ENCODE measurements at places on chromosomes 3 and 15.
A peak's percentile ranks its signal among the peaks of the same experiment; 100 is the strongest.

GRCh38 chr3:100891033-100891432, 102.2 kb downstream of the ABI3BP start:
- no peak for DNase-seq

DNA sequence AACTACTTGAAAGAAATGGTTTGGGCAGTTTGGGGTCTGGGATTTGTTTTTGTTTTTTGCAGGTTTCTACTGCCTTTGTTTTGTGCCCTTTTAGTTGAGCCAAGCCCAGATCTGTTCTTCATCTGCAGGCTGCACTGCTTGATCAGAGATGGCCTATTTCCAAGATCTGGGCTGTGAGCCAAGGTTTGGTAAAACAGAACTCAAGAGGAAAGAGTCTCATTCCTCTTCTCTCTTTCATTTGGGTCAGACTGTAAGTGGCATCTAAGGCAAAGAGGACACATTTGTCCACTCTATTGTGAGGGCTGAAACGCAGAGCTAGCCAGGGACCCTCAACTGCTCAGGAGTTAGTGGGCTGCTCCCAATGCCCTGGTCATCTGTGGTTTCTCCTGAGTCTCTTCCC, 104.4 kb upstream of the UBE3A start:
- peak; percentile 52 for DNase-seq

GRCh38 chr3:194439881-194440550, 41.0 kb upstream of the GP5 start:
- DNase-seq: no peak

DNA sequence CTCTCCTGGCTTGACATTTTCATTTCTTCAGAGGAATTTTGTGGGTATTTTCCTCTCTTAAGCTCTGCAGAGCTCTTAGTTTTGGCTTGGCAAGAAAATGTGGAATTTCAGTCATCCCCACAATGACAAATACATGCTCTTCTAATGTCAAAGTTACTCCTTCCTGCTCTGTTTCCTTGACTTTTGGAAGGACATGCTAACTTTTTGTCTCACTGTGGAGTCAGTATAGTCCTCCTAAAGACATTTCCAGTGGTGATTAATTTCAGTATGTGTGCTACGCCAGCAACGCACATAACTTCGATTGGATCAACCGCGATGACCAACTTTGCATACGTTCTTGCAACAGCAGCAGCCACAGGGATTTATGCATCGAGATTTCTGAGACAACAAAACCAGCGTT, 13.3 kb downstream of the EBLN2 start:
- no peak for DNase-seq

DNA sequence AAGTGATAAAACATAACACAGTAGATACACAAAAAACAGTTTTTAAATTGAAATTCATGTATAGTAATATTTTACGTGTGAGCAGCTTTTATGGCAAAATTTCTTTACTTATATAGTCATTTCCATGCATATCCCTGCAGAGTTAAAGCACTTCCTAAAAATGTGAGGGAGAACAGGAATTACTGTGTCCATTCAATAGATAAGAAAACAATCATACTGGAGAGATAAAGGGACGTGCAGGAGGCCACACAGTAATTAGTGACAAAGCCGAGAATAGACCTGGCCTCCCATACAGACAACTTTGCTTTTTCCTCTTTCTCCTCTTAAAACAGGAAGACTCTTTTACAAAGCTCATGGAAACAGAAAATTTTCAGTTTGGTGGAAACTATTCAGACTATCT, 247.5 kb downstream of the CDIN1 start:
- DNase-seq: no peak

DNA sequence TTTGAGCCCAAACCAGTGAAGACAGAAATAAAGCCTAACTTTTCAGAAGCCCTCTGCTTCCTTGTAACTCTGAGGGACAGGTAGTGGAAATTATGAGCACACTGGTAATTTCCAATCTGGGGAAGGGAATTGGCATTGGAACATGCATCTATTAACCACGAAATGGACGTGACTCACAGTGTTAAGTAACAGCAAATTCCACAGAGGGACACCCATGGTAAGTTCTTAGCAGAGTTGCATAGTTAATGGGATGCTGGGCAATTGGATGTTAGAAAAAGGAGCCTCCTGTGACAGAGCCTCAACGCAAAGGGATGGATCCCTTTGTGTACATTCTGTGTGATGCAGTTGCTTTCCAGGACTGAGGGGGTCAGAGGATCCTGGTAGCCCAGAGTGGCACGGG, 168.6 kb downstream of the SEMA6D start:
- DNase-seq: no peak

DNA sequence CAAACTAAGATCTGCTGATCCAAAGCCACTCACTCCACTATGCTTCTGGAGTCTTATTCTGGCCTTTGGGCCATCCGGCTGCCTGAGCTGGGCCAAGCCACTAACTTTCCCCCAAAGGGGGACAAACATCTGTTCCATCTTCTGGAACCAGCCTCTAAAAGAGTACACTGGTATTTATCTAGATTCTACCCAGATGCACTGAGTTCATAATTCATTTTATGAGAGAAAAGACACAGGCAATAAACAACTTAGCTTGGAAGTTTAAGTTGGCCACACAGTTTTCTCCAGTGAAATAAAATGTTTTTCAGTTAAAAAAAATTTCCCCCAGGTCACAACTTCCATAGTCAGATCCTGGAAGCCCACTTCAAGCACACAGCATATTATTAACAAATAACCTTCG, 80.1 kb upstream of the ARHGEF3 start:
- no peak for DNase-seq

GRCh38 chr15:44394062-44394461, 33.4 kb upstream of the CTDSPL2 start:
- DNase-seq: no peak
